Common myeloid progenitor, CD34-positive (primary cell): ENCODE measurements at places on chromosomes 6 and 20.

DNA sequence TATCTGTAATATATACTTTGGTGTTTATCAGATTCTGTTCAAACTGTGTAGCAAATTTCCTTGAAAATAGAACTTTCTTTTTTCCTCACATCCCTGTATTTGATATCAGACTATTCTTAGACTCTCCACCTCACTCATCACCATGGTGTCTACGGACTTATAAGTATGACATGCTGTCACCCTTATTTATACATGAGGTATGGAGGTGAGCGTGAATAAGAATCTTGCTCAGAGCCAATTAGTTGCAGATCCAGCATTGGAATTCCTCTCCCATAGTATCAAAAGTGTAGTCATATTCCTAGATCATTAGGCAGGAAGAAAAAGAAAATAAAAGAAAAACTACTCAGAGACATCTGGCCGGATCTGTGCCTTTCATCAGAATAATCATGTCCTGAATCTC, 43.0 kb downstream of the TPD52L1 start:
- no peak for DNase-seq

DNA sequence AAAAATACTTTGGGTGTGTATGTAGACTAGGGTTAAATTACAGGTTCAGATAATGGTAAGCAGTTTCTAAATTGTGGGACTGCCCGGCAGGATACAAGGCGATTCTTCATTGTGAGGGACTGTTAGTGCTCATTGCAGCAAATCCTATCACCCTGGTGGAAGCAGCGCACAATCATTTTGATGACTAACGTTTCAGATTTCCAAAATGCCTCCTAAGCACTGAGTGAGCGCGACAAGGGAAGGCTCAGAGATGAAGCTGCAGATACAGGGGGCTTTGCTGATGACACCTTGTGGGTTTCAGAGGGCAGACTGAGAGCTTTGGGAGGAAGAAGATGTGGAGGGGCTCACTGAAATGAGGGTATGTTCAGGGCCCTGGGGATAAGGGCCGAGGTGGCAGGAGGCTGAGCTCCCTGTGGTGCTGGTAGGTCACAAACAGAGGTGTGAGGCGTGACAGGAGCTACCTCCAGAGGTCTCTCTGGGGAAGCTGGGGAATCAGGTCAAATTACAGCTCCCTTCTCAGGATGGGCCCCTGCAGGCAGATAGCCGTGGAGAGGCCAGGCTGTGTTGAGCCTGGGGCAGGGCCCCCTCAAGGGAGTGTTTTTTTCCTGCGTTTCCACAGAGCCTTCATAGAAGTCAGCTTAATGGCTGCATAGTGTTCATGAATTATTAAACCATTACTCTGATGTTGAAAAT, 84.5 kb upstream of the FYN start:
- no peak for DNase-seq

GRCh38 chr6:16179970-16180431, 51.1 kb downstream of the MYLIP start:
- peak; percentile 95 for DNase-seq

GRCh38 chr6:156953127-156953478, 175.9 kb downstream of the ARID1B start:
- DNase-seq, result no peak

DNA sequence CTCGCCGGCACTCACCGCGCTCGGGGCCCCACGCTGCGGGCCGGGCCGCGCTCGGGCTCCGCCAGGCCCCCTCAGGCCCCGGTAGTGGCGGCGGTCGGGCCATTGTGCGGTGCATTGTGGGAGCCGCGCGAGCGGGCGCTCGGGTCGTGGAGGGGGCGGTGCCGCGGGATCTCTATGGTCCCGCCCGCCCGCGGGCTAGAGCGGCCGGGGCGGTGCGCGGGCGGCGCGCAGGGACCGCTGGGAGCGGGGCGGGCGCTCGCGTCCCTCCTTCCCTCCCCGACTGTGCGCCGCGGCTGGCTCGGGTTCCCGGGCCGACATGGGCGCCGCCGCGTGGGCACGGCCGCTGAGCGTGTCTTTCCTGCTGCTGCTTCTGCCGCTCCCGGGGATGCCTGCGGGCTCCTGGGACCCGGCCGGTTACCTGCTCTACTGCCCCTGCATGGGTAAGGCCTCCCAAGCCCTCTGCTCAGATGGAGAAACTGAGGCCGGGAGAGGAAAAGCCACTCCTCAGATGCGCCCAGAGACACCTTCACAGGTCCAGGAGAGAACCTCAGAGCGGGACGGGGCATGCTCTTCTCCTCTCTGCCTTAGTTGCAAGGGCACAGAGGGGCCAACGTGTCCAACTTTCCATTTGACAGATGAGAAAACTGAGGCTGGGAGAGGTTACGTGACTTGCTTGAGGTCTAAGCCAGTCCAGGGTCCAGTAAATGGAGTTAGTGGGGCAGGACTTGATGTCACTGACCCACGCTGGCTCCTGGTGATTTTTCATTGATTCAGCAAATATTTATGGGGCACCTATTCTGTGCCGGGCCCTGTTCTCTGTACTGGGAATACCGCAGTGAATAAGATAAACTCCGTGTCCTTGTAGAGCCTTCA, at the start of the genes PLAGL2 and POFUT1:
Gene PLAGL2, minus strand, starts transcription at position 118 of the 873 bp plus-strand sequence. CDS start 5,565 bp downstream, outside the sequence.
Gene POFUT1, plus strand, starts transcription at position 255 of the 873 bp plus-strand sequence. Its CDS starts 62 bp downstream, at position 317.
- DNase-seq, result peak; percentile 92

DNA sequence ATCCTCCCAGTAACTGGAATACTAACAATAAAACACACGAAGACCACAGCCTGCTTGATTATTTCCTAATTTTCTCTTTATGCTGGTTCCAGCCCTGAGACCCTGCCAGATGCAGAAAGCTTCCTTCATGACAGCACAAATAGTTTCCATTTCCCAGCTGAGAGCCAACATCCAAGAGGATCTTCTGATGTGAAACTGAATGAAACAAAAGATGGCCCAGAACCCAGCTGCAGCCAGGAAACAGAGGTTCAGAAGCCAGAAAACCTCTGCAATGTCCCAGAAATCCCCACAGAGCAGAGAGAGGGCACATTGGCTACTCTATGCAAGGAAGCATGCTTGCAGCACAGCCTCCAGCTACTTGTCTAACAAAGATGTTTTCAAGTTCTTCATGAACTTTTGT, 61.8 kb upstream of the PLEKHG1 start:
- DNase-seq, result no peak

- DNase-seq, result no peak
Measured at GRCh38 chr6:20985821-20986220, 451.6 kb downstream of the CDKAL1 start.

- no peak for DNase-seq
Measured at GRCh38 chr6:148296771-148297170, 45.9 kb upstream of the SASH1 start.

- DNase-seq, result no peak
Measured at GRCh38 chr6:49923826-49924225, 40.1 kb downstream of the DEFB114 start.

DNA sequence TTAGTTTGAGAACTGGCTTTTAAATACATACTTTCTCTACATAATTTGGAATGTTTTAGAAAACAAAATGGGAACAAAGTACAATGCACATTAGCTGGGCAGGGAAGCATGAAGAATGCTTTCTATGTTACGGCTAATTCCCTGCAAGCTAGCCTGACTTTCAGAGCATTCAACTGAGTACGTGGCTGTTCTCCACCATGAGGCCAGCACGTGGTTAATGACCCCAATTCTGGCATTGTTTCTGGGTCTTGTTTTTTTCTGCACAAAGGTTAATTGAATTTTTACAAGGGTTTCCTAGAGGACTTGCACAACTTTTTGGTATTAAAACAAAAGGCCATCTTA, 208.6 kb upstream of the AGPAT4 start:
- no peak for DNase-seq

- no peak for DNase-seq
Measured at GRCh38 chr20:40960101-40960500, 68.5 kb upstream of the TOP1 start.

- DNase-seq, result peak; percentile 75
Measured at GRCh38 chr20:8764344-8764962, 304.4 kb upstream of the PLCB4 start.

DNA sequence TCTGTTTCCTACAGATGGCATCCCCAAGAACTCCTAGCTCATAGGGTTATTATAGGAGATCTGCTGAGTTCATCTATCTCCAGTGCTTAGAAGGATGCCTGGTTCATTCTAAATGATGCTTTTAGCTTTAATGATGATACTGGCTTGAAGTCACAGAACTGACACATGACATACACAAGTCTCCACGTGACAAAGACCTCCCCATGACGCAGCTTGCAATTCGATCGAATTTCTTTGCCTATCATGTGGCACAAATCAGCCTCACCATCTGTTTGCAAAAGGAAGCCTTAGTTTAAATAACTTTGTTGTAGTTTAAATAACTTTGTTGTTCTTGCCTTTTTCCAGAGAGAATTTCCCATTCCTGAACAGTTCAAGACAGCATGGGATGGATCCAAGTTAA, 44.1 kb upstream of the FAM8A1 start:
- DNase-seq, result no peak

DNA sequence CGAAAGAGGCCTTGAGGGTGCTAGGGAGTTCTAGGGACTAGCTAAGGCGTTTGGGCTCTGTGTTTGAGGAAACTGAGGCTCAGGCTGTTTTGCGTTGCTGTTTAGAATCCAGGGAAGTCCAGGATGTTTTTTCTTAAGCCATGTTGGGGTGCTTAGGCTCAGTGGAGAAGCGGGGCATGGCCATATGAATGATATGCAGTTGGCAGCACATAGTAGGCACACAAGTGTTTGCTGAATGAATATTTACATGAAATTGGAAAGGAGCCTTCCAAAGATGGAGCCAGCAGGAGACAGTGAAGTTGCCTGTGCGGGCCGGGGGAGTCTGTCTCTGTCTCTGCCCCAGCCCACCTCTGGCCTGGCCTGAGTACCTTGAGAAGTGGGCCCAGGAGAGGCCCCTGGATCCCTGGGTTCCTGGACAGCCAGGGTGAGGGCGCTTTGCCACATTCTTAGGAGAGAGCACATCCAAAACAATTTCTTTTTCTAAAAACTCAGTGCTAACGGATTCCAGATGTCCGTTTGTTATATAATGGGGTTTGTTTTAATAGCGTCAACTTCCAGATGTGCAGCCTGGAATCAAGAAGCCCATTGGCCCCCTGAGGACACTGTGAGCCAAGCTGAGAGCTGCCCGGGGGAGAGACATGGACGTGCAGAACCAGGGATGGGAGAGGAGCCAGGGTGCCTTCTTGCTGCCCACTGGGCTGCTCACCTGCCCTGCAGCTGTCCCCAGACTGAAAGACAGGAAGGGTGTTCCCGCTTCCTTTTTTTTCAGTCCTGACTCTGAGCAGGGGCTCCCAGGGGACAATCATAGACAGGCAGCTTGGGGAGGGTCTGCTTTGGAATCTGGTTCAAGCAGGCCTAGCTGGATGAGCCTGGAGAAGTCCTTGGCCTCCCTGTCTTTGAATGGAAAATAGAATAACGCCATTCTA, 20.1 kb upstream of the EMILIN3 start:
- no peak for DNase-seq

GRCh38 chr20:7650086-7650879, 290.0 kb downstream of the HAO1 start:
- DNase-seq, result no peak

- DNase-seq, result no peak
Measured at GRCh38 chr20:37298190-37298939, 8.9 kb downstream of the MANBAL start.

- peak; percentile 47 for DNase-seq
Measured at GRCh38 chr6:44268095-44268628, 2.1 kb upstream of the TMEM151B start.

DNA sequence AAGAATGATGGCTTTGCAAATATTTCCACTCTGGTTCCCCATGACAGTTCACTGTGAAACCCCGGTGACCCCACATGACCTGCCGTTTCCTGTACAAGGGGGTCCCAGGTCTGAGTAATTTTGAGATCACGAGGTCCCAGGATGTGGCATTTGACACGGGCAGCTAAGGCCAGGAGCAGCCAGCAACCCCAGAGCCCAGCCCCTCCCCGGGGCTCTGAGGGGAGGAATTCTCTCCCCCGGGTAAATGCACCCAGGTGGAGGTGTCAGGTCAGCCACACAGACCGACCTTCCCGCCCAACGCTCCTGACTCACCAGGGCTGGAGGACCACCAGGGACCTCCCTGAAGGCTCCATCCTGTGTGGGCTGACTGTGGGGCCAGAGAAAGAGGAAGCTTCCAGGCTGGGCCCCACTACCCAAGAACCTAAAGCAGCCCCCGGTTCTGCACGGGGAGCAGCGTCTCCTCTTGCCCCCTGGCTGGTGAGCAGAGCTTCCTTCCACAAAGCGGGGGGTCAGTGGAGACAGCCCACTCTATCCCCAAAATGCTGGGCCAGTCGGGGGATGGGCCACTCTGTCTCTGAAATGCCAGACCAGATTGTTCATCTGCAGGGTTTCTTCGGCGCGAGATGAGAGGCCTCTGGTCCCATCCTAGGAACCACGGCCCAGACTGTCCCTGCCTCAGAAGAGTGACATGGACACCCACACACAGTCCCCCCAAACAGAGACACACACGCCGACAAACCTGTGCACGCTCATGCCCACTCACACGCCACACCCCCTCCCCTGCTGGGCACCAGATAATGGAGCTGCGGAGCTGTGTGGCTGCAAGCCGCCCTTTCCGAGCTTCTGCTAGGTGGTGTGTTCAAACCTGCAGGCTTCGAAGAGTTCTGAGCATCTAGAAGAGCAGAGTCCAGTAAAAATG, 23.4 kb upstream of the SLCO4A1 start:
- peak; percentile 47 for DNase-seq

- DNase-seq, result no peak
Measured at GRCh38 chr20:14550655-14551054, 213.2 kb upstream of the FLRT3 start.

DNA sequence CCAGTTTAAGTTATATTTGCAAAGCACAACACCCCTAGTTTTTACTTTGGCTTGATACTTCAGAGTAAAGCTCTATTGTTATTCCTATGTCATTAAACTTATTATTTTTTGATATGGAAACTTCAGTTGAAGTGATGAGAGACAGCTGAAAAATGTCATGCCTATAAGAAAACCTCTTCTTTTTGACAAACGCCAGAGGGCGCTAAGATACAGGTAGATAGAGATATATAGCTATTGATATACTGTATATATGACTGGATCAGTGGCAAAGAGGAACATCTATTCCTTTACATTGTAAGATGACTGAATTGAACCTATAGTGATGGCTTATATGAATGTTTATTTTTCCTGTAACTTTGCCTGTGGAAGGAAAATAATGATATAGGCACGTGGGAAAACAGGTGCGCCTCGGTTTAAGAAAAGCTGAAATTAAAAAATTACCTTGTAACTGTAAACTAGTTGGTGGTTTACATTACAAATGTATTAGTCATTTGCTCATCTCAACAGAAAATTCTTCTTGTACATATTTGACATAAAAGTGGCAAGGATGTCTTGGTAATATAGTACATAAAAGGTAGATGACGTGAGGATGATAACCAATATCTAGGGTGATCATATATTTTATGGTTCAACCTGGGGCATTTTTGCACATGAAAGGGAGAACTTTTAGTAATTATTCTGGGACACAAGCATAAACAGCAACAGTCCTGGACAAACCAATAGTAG, 74.1 kb downstream of the LAMA4 start:
- DNase-seq, result peak; percentile 90
